Activated CD4-positive, alpha-beta memory T cell treated with anti-CD3 and anti-CD28 coated beads, Interleukin-2, amount 10 ng/mL, durations not matched to agents 7 days and 5 days (primary cell): ENCODE measurements at places on chromosomes 1 and 21. TPM values are rescaled to one million over a fixed set of nuclear protein-coding genes. Genes with fewer than 3 reads are reported as not detected.

Gene MX1
- 682 TPM for total RNA-seq

Gene CLEC20A
- total RNA-seq, result not detected

Gene SELENOF
- total RNA-seq, result 178 TPM

Gene UBXN10
- total RNA-seq, result 1.5 TPM

Gene FCRL2
- not detected for total RNA-seq

Gene PLCH2
- 32.7 TPM for total RNA-seq

Gene RPTN
- not detected for total RNA-seq

Gene CFHR4
- not detected for total RNA-seq

Gene PEX19
- total RNA-seq, result 60.8 TPM

Gene WLS
- total RNA-seq, result not detected

Gene WNT3A
- not detected for total RNA-seq

Gene ZFP69
- total RNA-seq, result 2.5 TPM

Gene POU3F1
- total RNA-seq, result not detected

Gene TMEM51
- not detected for total RNA-seq

Gene SLC30A2
- not detected for total RNA-seq

Gene SELENBP1
- not detected for total RNA-seq

Gene CASQ2
- total RNA-seq, result not detected

Gene CLDN14
- not detected for total RNA-seq

Gene GJA8
- total RNA-seq, result not detected

Gene GRHL3
- total RNA-seq, result 0.10 TPM

Gene USF1
- total RNA-seq, result 67.4 TPM

Gene THEMIS2
- 58.9 TPM for total RNA-seq

Gene HMCN1
- not detected for total RNA-seq

Gene SPATA21
- not detected for total RNA-seq

Gene ZFYVE9
- total RNA-seq, result 0.35 TPM

Gene CYP4A22
- total RNA-seq, result not detected

Gene LRRC39
- total RNA-seq, result 0.60 TPM

Gene CAMK2N1
- total RNA-seq, result 0.88 TPM

Gene TMEM54
- total RNA-seq, result not detected

Gene FAM131C
- total RNA-seq, result 5.6 TPM

Gene EFNA3
- 4.9 TPM for total RNA-seq

Gene TTLL10
- total RNA-seq, result not detected

Gene ZNHIT6
- total RNA-seq, result 14.0 TPM

Gene HAX1
- 142 TPM for total RNA-seq

Gene HTR6
- total RNA-seq, result not detected

Gene SLC1A7
- total RNA-seq, result not detected

Gene DNAJC6
- 5.4 TPM for total RNA-seq
